Left lobe of liver (tissue), 2 donors: ENCODE measurements at places on chromosomes 2 and 18. TPM values are rescaled to one million over a fixed set of nuclear protein-coding genes. Genes with fewer than 3 reads are reported as not detected.

PSTPIP2 gene
- total RNA-seq = 3.9 TPM

TLX2 gene
- 0.08 TPM for total RNA-seq

GRCh38 chr18:4193086-4193485 is 262.0 kb downstream of the DLGAP1 start:
- DNase-seq = no peak

- no peak for DNase-seq
Measured at GRCh38 chr2:215695861-215696260, 260.0 kb upstream of the FN1 start.

- DNase-seq = no peak
Measured at GRCh38 chr18:79973517-79973916, 9.1 kb downstream of the HSBP1L1 start.

DNA sequence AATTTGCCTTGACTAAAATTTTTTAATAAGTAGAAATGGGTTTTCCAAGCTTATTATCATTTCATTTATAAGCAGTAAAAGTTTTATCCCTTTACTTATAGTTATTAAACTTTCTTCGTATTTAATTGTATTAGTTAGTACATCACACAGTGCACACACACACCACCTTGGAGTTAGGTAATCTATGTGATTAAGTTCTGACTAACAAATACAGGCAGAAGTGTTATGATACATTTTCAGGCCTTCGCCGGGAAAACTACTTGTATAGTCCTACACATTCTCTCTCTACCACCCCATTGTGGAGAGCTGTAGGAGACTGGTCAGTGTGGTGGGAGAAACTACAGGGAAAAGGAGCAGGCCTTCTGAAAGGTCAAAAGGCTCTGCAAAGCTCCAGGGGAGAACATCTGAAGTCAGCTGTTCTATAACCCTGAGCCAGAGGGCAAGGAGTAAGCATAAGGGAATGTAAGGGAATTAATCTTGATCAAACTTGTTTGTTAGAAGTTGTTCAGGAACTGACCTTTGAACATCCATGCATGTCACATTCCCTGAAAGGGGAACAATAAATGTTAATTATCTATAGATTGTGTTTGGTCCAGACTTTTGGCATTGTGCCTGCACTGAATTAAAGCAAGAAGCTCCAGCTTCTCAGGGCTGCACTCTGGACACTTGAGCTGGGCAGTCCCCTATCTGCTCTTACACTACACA is 231.7 kb downstream of the FSIP2 start:
- no peak for DNase-seq

DNA sequence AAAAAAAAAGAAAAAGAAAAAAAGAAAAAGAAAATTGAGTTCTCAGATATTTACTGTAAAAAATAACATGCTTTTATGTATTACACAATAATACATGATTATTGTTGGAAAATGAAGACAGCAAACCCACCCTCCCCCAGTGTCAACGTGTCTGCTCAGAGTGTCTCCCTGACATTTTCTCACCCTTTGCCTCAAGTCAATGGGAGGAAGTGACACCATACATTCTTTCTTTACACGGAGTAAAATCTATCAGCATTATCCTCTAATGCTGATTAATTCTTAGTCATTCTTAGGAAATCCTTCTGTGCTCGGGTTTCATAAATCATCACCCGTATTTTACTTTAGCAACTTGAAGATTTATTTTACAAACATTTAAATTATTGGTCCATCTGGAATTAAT is 32.0 kb downstream of the CTAGE1 start:
- no peak for DNase-seq

GRCh38 chr2:3633982-3634595 is 23.9 kb upstream of the ALLC start:
- DNase-seq = peak; percentile 31

- no peak for DNase-seq
Measured at GRCh38 chr2:190506666-190507065, 27.9 kb downstream of the NEMP2 start.

DNA sequence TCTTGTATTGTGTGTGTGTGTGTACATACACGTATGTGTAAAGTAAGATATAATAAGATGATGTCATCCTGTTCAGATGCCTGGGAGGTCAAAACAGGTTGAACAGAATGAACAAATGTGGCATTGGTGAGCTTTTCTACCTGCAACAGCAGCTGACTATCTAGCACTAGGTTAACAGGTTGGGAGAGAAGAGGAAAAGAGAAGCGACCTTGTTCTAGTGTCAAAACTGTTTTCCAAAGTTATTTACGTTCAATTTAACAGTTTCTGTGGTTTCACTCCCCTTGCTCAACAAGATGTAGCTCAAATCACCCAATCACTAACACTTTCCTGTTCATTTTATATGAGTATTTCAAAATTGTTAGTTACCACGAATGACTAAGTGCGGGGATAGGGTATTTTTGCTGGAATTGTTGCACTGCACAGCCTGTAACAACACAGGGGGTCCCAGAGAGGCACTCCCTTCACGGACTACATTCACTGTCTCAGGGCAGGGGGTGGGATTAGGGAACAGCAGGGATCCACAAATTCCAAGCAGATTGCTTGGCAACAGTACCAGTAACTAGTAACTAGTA is 67.5 kb upstream of the DTNB start:
- DNase-seq = no peak

DNA sequence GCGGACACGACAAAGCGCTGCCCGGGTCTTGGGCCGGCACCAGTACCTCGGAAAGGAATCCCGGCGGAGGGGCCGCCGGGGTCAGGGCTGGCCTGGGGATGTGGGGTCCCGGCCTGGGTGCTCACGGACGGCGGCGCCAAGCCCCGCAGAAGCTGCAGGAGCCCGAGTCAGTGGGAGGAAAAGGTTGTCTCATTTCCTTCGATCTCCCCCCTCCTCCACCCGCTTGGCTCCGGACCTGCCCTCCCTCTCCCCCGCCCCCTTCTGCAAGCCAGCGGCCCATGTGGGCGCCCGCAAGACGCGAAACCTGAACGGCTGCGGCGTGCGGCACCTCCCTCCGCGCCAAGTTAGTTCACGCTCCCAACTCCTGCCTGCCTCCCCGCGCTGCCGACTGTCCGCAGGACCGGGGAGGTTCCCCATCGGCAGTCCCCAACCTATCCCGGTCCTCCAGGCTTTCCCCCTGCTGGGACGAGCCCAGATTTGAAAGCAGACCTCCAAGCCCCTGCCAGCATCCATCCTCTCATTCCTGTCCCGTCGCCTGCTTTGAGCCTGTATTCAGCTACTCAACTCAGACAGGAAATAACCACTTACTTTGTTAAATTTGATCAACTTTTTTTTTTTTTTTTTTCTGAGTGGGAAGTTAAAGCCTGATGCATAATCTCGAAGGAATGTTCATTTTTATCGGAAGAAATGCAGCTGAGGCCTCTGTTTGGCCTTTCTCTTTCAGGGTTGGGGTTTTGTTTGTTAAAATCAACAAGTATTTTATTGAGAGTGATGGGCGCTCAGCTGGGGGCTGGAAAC is at the start of gene EVA1A:
Gene EVA1A (minus strand): TSS at position 172 of the 798 bp plus-strand sequence. CDS start 42,799 bp downstream, outside the sequence.
- DNase-seq = peak; percentile 75

DNA sequence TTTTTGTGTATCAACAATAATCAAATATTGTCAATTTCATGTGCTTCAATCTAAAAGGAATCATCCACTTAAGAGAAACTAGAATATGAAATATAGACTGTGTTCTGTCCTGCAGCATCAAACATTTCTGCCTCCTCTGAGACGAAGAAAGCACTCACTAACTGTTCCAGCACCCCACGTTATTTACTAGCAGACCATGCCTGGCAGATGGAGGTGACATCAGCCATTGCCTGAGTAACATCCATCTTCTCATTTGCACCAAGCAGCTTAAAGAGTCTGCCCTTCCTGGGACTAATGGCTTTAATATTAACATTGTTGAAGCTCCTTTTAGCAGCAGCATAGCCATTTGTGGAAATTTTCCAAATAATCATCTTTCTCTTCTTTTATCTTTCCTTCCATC is 25.7 kb downstream of the SGPP2 start:
- DNase-seq = no peak

MALL gene
- 1.6 TPM for total RNA-seq

DNA sequence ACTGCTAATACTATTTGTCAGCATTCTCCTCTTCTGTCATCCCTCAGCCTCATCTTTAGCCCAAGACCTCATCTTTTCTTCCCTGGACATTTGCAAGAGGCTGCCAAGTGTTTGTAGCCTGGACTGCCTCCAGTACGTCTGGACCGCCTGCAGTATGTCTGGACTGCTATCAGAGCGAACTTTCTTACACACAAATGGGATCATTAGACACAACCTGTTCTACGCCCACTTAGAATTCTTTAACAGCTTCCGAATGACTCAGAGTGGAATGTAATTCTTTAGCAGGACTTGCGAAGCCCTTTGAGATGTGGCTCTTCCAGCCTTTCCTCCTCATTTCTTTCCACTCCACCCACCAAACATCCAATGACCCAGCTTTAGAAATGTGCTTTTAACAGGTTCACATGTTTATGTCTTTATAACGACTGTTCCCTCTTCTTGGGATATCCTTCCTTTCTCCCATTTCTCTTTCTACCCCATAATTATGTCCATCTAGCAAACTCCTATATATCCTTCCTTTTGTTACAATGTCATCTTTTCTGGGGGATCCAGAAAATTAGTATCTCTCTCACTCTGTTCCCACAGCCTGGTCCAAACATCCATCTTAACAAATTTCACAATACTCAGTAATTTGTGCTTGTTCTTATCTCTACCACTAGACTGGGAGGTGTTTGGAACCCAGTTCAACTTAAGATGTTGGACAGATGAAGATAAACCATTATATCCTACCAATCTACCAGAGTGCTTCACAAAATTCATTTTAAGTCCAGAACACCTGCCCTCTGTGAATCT is 171.3 kb upstream of the PGAP1 start:
- no peak for DNase-seq

- DNase-seq = no peak
Measured at GRCh38 chr18:78764544-78764943, 215.1 kb upstream of the SALL3 start.

DNA sequence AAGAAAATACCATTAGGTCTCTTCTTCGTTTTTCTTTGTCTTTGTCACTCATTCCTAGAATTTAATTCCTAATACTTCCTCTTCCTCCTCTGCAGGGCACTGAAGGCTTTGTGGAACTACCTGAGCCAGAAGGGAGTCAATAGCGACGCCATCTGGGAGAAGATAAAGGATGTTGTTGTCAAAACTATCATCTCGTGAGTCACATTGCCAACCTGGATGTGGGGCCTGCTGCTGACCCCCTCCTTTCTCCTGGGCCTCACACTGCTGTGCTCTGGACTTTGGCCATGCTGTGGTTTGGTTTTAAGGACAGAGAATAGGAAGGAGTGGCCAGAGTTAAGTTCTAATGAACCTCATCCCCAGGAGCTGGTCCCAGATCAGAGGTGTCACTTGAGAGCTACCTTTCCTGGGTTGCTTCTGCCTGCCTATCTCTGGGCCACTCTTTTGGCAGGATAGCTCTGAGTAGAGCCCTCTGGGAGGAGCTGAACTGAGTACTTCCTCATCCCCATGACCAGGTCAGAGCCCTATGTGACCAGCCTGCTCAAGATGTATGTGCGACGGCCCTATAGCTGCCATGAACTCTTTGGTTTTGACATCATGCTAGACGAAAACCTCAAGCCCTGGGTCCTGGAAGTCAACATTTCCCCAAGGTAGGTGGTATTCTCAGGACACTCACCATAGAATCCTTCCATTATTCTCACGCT is 33.1 kb upstream of the CYP27A1 start:
- no peak for DNase-seq

- DNase-seq = peak; percentile 41
Measured at GRCh38 chr2:137706786-137707613, 257.3 kb upstream of the HNMT start.
